Activated CD4-positive, alpha-beta memory T cell treated with anti-CD3 and anti-CD28 coated beads, Interleukin-2, amount 10 ng/mL, durations not matched to agents 7 days and 5 days (primary cell): ENCODE measurements at places on chromosomes 7 and 10.

- DNase-seq = no peak
Measured at GRCh38 chr10:42593284-42593683, 45.1 kb downstream of the ZNF33B start.

DNA sequence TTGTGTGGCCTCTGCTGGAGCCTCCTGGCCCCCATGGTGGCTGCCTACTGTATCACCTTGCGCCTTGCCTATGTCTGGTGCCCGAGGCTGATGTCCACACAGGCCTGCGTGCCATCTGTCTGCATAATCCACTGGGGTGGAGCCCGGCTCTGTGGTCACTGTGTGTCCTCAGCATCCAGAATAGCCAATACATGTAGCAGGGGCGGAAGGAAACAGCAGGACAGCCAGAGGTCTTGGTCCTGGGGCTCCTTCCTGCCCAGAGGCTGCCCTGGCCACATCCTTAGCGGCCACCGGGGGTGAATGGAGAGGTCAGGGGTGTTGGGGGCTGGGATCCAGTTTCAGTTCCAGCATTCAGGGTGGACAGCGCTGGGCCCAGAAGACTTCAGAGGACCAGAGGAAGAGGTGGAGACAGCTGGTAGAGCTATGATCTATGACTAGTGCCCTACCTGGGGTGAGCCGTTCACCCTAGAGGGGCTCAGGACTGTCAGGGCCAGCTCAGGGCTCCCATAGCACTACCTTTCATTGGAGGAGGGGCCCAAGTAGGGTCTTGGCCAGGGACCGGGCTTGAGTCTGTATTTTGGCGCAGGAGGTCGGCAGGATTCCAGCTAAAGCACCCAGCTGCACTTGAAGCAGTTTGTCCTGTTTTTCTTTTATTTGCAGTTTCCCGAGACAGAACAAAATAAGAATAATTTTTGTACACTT lies 15.9 kb downstream of the YKT6 start:
- DNase-seq = no peak

GRCh38 chr7:95104739-95105138 lies 197.3 kb downstream of the PPP1R9A start:
- no peak for DNase-seq

DNA sequence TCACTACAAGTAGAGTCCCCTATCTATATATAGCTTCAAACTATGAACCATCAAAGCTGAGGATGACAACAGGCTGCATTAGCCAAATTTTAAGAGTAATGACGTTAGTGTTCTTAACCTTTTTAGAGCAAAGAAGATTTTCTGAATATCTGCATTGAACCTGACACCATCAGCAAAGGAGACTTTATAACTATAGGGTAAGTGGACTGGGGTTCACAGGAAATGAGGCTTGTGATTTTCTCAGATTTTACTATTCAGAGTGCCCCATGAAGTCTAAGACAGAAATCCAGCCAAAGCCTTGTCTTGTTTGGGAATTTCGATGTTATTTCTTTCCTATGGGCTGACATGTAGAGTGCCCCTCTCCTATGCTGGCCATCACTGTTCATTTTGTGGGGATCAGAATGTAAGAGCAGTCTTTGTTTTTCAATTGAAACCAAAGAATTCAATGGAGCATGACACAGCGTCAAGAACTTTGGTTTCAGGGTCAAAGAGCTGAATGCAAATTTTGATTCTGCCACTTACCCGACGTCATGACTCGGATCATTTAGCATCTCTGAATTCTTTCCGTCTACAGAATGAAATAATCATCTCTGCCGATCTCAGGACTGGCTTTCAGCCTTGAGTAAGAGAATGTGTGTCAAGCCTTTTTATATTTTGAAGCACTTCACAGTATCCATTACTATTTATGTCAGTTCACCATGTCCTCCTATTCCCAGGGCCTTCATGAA lies 52.7 kb downstream of the DENND11 start:
- no peak for DNase-seq

- no peak for DNase-seq
Measured at GRCh38 chr7:5636914-5637313, 144.5 kb downstream of the RNF216 start.

- no peak for DNase-seq
Measured at GRCh38 chr7:42714356-42714755, 197.5 kb downstream of the C7orf25 start.

DNA sequence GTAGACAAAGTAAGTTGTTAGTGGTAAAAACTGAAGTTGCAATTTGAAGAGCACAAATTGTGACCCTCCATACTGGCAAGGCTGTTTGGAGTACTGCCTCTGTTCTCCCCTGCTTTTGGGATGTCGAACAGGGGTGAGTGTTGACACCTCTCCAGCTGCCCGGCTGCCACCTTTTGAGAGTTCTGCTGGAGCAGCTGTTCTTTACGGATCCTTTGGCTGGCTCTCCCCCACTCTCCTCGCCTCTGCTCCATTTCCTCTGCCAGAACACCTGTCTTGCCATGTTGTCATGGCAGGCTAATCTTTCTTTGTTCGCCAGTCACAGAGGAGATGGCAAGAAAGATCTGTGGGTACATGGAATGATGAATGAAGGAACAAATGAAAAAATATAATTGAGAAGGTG lies 34.9 kb downstream of the INSYN2A start:
- DNase-seq = no peak

DNA sequence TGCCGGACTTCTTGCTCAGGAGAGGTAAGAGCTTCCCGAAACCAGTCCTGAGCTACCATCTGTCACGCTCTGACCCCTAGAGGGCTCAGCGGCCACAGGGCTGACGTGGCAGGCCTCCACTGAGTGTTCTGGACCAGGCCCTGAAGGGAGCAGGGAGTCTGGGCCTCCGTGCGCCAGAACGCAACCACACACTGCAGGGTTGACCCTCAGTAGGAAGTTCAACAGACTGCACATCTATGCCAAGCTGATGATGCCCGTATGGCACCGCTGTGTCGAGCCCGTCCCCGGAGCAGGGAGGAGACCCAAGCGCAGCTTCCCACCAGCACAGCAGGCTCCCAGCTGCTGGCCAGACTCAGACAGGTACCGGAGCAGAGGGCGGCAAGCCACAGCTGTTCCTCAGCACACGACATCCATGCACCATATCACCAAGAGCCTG lies 39.2 kb downstream of the CAMK2B start:
- DNase-seq = no peak

DNA sequence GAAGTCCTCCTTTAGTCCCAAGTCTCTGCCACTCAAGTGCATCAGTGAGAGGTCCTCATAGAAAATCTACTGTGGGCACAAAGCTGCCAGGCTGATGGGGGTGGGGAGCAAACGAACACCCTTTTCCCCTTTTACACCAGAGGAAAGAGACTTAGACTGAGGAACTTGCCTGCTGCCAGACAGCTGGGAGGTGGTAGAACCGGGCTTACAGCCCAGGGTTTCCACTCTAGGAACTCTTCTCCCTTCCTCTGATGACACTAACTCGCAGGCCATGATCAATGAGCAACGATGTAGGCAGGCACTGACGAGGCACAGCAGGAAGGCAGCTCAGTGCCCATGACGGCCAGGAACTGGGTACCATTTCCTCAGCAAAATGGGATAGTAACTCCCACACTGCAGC lies 11.0 kb upstream of the SH2D4B start:
- DNase-seq = no peak

DNA sequence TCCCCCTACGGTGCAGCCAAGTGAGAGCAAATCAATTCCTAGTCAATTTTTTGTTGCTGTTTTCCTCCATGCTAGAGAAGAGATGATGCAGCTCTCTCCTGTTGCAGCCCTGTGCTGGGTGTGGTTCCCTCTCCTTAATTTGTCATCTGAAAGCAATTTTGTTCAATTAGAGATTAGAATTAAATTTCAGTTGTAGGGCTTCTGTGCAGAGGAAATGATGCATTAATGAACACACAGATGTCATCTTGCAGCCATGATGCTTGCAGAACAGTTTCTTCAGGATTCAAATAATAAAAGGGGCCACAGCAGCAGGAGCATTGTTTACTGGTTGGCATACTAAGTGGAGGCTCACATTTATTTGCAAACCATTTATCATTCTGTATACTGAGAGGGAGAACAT lies 266.0 kb downstream of the AUTS2 start:
- no peak for DNase-seq

- DNase-seq = no peak
Measured at GRCh38 chr10:131452926-131453720, 141.6 kb upstream of the TCERG1L start.

GRCh38 chr10:32332299-32332750 lies 14.6 kb downstream of the EPC1 start:
- peak; percentile 83 for DNase-seq

- no peak for DNase-seq
Measured at GRCh38 chr7:134535272-134535918, 8.0 kb downstream of the AKR1B10 start.

GRCh38 chr7:137469191-137469811 lies 125.8 kb upstream of the PTN start:
- no peak for DNase-seq

GRCh38 chr10:3708852-3709251 lies 76.2 kb downstream of the KLF6 start:
- DNase-seq = no peak

GRCh38 chr10:122875843-122876466 lies 3.4 kb downstream of the FAM24B start:
- no peak for DNase-seq

GRCh38 chr7:43758822-43759683 lies 573 bp downstream of the BLVRA start:
- DNase-seq = peak; percentile 56

- no peak for DNase-seq
Measured at GRCh38 chr7:50962281-50962883, 179.7 kb upstream of the GRB10 start.

GRCh38 chr10:78209970-78210369 lies 176.3 kb downstream of the RPS24 start:
- DNase-seq = no peak

- DNase-seq = no peak
Measured at GRCh38 chr7:5422396-5423305, 983 bp downstream of the TNRC18 start.

DNA sequence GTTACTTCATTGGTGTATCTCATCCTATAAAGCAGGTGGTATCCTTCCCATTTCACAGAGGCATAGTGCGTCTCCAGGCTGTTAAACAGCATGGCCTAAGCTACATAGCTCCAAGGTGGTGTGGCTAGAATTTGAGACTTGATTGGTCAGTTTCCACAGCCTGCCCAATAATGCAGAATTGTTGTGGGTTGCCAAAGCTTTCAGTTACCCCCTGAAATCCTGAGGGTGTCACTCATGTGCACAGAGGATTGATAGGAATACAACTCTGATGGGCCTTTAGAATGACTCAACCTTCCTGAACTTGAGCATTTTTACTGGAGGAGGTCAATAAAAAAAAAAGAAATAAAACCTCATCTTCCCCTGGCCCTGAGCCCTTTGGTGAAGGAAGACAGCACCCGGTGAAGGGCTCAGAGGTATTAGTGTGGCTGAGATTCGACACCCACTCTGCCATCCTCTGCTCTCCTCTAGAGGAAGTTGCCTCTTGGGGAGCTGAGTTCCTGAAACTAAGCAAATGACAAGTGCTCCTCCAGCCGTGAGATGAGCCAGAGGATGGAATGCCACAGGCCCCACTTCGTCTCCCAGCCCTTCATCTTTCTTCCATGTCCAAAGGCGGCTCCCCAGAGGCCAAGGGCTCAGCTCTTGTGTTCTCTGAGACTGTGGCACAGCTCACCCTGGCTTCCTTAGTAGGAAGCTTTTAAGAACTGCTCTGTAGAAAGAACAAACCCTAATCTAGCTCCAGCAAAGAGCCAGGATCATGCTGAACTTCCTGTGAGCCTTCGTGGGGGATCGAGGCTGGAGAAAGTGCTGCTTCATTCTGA lies 1.0 kb downstream of the ACSL5 start:
- peak; percentile 30 for DNase-seq

DNA sequence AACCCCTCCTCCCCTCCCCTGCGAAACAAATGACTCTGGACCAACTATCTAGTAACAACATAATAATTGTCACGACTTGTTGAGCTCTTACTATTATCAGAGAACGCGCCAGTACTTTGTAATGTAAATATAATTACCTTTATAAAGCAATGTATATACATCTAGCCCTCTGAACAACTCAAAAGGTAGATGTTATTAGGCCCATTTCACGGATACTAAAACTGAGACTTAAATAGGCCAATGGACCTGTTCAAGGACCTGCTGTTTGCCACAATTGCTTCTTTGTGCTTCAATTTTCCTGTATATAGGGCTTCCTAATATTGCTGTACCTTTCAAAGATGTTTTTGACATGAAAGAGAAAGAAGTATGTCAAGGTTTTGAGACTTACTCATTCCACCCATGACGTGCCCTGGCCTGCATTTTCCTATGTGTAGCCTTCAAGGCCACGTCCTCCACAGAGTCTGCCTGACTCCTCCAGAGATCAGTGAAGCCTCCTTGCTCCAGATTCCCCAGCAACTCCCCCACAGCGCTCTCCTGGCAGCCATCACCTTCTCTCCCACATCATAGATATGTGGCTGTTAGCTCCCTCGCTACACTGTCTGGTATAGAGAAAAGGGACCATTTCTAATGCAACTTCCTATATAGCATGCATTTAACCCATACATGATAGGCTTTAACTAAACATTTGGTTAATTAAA lies 156.6 kb downstream of the SKIDA1 start:
- DNase-seq = no peak

- DNase-seq = no peak
Measured at GRCh38 chr10:33657154-33657908, 322.9 kb upstream of the NRP1 start.

GRCh38 chr7:105952917-105953595 lies 10.0 kb upstream of the CDHR3 start:
- no peak for DNase-seq

DNA sequence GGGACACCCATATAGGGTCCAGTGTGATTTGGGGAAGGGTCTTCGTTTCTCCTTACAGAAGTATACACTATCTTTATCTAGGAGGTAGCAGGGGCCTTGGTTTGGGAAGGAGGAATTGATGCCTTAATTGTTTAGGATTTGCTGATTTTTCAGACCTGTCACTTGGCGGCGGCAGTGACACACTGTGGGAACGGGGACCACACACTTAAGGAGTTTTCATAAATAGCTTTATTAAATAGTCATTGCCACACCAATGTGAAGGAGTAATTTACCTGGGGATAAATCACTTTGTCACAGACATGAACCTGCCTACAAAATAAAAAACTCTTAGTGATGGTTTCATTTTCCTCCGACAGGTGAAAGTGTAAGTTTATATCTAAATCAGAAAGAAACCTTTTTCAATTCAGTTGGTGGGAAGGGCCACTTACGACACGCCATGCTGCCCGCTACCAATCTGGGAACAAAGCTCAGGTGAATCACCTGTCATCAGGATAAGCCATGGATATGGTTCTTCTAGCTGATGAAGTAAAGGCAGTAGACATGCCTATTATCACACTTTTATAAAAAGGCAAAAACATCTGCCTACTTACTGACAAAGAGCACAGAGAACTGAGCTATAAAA lies 12.3 kb upstream of the ENO4 start:
- DNase-seq = no peak

GRCh38 chr7:1214516-1214915 lies 18.2 kb upstream of the UNCX start:
- no peak for DNase-seq

- peak; percentile 92 for DNase-seq
Measured at GRCh38 chr10:21533467-21534279, at the start of gene MLLT10. TSS of gene MLLT10 (plus strand) at chr10:21534232. CDS start at chr10:21534645, 413 bp downstream.
